Cerebellar cortex (tissue), 1 donor: ENCODE measurements at places on chromosomes 6 and 20.

DNA sequence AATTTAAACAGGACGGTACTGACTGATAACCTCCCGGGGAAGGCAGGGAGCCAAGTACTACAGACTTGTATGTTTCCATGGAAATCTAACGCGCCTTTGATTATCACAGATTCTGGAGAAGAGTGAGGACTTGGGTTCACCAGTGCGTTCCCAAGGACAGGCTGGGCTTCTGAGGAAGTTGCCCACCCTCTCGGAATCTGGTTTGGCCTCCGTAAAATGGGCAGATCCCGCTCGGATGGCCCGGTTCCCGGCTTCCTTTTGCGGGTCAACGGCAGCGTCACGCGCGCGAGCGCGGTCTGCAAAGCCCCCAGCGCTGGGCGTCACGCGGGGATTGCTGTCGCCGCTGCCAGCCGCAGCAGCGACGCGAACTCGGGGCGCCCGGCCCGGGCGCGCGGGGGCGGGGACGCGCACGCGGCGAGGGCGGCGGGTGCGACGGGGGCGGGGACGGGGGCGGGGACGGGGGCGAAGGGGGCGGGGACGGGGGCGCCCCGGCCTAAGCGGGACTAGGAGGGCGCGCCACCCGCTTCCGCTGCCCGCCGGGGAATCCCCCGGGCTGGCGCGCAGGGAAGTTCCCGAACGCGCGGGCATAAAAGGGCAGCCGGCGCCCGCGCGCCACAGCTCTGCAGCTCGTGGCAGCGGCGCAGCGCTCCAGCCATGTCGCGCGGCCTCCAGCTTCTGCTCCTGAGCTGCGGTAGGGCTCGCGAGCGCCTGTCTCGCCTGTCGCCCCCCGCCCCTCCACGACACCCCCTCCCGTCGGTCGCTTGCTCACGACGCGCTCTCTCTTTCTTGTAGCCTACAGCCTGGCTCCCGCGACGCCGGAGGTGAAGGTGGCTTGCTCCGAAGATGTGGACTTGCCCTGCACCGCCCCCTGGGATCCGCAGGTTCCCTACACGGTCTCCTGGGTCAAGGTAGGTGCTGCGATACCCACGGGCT lies at the start of gene CD83:
CD83 (plus strand) TSS at position 615 of the 933 bp plus-strand sequence; CDS start at position 655, 40 bp downstream.
- peak; percentile 47 for DNase-seq

DNA sequence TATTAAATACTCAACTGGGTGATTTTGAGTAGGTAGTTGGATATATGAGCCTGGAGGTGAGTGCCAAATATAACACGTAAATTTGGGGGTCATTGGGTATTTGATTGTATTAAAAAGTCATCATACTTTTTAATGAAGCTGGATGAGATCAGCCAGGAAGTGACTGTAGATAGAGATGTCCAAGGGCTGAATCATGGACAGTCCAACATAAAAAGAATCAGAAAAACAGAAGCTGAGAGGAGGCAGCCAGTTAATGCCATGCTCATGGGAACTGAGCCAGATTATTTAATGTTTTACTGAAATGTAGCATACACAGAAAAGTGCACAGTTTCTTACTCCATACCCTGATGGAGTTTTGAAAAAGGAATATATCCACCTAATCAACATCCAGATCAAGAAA lies 435.5 kb upstream of the PLCB4 start:
- DNase-seq: no peak

DNA sequence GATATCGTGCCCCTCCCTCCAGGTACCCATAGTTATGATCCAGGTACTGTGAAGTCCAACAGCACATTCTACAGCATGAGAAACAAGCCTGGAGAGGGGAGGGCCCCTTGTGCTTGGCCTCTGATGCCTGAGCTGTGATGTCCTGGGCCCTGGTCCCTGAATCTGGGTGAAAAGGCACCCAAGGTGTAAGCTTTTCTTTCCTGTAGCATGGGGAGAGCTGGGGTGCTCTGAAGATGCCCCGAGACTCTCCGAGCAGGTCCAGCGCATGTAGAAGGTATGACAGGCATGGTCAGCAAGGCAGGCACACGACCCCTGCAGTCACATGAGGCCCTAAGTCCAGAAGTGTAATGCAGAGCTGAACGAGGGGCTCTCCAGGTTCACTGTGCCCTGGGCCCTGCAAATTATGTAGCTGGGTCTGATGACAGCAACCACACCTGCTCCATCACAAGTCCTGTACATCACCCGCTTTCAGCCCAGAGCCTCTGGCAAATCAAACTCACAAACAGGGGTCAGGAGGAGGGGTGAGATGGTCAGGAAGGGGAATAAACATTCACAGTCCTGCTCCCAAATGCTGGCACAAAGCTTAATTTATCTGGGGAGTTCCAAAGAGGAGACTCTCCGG lies 1.8 kb upstream of the CTSZ start:
- DNase-seq: no peak

DNA sequence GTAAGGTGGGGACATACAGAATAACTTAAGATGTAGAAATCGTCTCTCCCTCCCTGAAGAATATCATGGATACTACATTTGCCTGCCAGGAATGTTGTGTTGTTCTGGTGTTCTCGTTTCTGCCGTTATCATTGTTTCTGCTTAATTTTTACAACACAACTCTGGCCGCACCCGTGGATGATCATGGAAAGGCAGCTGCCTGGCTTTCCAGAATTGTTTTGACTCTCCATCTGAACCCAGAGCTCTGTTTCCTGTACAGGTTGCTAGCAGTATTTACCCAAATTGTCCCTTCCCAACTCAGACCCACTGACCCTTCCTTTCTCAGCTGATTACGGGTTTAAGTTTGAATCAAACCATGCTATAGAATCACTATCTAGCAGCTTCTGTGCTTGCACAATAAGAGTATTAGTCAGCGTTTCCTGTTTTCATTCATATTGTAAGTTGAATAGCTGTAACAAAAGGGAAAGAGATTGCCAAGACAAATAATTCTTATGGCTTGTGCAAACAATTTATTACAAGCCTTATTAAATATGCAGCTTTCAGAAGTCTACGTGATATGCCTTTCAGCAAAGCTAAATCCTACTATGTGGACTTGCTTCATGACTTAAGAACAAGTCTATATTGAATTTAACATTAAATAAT lies 139.0 kb downstream of the MTHFD1L start:
- DNase-seq: no peak

GRCh38 chr6:3540253-3540820 lies 83.5 kb upstream of the SLC22A23 start:
- DNase-seq: no peak

DNA sequence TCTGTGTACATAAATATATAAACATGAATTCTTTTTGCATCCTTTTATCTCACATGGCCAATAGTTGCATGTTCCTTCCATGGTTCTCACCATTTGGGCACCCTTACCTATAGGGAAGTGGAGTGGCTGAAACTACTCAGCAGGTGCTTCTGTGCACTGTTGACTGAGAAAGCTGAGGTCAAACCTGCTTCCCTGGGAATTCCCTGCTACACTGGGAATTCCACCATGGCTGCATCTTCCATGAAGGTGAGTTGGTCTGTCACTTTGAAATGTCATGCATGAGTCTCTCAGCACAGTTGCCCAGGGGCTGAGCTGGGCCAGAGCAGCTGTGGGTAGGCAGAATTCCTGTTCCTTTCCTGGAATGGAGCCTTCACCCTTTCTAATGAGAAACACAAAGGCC lies 193.8 kb upstream of the PRSS16 start:
- no peak for DNase-seq

DNA sequence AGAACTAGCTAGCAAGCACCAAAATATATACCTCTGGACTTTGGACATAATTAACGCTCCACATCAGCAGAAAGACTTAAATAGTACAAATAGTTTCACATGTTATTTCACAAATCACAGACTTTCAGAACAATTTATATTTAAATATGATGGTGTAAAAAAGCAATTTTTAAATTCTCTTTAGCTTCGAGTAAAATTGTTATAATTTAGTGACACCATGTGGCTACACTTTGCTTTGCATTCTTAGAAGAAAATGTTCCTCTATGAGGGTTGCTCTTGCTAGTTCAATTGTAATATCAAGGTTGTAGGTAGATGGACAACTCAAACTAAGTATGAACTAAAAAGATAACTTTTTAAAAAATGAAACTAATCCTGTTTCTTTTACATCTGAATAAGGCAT lies 69.0 kb downstream of the BTBD9 start:
- DNase-seq: peak; percentile 38

GRCh38 chr6:320351-321157 lies 28.3 kb downstream of the DUSP22 start:
- DNase-seq: no peak

GRCh38 chr20:50127587-50128519 lies 14.9 kb upstream of the UBE2V1 start:
- no peak for DNase-seq

GRCh38 chr6:169587975-169588374 lies 113.9 kb downstream of the WDR27 start:
- no peak for DNase-seq

- no peak for DNase-seq
These were observed 20.4 kb upstream of the MICB start for GRCh38 chr6:31477521-31477920.

GRCh38 chr6:135731116-135731515 lies 120.4 kb upstream of the PDE7B start:
- DNase-seq: no peak
